Left ventricle myocardium superior (tissue), 1 donor: ENCODE measurements at places on chromosomes 4 and X.

DNA sequence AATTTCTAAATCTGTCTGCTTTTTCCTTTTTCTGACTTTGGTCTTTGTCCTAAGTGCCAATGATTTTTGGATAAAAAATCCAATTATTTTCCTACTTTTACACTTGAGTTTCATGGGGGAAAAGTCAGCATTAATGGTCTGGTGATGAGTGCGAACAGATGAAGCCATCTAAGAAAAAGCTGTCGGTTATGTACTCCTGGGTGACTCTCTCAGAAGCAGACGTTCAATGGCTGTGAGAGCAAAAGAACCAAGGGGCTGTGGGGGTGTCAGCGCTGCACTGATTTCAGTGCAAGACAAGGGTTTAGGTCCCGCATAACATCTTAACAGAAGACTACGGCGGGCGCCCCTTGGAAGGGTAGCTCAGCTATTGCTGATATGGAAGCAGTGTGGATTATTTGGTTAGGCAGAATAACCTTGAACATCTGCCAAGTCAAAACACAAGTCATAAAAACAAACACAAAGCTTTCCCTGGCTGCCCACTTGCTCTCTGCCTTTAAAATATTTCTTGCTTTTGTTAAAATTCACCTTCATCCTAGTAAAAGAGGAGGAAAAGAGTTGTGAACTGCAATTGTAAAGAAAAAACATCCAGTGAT is 240.5 kb downstream of the MAML3 start:
- no peak for DNase-seq

GRCh38 chr4:184873054-184873453 is 47.3 kb upstream of the ACSL1 start:
- DNase-seq: no peak

DNA sequence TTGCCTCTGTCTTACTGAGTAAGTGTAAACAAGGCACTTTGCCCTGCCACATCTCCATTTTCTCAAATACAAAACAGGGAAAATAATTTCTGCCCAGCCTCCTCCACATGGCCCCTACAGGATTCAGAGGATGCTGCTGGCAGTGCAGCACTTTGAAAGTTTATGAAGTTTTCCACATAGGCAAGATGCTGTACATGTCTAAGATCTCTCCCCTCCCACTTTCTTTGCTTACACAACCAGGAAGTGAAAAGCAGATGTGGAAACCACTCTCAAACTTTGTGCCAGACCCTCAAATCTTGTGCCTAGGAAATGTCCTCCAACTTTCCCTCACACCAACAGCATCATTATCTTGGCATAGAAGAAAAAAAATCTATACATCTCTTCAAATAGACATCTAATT is 257.0 kb upstream of the LDB2 start:
- no peak for DNase-seq

GRCh38 chr4:8185295-8185694 is 13.8 kb upstream of the SH3TC1 start:
- no peak for DNase-seq

GRCh38 chr4:135325264-135325663 is 1123.7 kb upstream of the PABPC4L start:
- DNase-seq: no peak

GRCh38 chrX:23904096-23904495 is 3.6 kb downstream of the APOO start:
- no peak for DNase-seq

- DNase-seq: no peak
These were observed 95.8 kb downstream of the SH3KBP1 start for GRCh38 chrX:19791562-19791961.

DNA sequence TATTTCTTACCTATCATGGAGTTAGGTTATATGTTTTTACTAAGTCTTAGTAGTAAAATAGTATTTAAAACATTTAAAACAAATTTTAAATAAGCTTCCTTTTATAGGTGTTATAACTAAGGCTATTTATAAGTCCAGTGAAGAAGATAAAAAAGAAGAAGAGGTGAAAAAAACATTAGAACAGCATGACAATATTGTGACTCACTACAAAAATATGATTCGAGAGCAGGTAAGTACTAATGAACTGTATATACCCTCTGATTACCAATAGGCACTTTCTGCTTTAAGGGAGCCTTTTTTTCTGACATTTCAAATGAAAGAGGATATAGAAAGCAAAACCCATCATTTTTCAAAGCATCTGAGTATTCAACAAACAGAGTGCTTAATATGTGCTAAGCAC is 76.6 kb downstream of the USO1 start:
- DNase-seq: no peak

GRCh38 chr4:142600952-142601351 is 245.1 kb downstream of the INPP4B start:
- DNase-seq: no peak

GRCh38 chr4:37889849-37890800 is 759 bp upstream of the TBC1D1 start:
- DNase-seq: peak; percentile 90

DNA sequence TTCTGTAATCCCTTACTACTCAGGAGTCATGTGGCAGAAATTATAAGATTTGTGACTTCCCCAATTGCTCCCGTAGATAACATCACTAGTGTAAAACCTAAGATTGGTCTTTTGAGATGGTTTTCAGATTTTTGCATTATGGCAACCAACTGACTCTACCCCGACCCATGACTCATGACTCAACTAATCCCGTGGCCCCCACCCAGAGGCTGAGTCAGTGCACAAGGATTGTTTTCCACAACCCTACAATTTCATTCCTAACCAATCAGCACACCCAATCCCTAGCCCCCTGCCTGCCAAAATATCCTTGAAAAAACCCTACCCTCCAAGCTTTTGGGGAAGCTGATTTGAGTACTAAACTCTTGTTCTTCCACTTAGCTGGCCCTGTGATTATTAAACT is 109.4 kb upstream of the FAM9C start:
- DNase-seq: no peak

GRCh38 chr4:83486457-83487129 is 1.7 kb upstream of the ABRAXAS1 start:
- no peak for DNase-seq

- DNase-seq: peak; percentile 31
These were observed at the start of gene SLC26A1 for GRCh38 chr4:993111-994029. TSS of gene SLC26A1 (minus strand) at chr4:993404. CDS start at chr4:991703, 1,701 bp downstream.

- DNase-seq: no peak
These were observed 12.4 kb downstream of the LYAR start for GRCh38 chr4:4277531-4277930.

GRCh38 chr4:185995665-185996064 is 73.3 kb upstream of the TLR3 start:
- DNase-seq: no peak

- DNase-seq: no peak
These were observed 15.4 kb downstream of the SORCS2 start for GRCh38 chr4:7207628-7208231.
